ENCODE measurements at places on chromosomes 5 and 9.

- DNase-seq: no peak
Measured at GRCh38 chr9:137194388-137194787, 5.9 kb downstream of the SSNA1 start.

- peak; percentile 72 for DNase-seq
Measured at GRCh38 chr5:44246986-44247385, 142.2 kb downstream of the FGF10 start.

DNA sequence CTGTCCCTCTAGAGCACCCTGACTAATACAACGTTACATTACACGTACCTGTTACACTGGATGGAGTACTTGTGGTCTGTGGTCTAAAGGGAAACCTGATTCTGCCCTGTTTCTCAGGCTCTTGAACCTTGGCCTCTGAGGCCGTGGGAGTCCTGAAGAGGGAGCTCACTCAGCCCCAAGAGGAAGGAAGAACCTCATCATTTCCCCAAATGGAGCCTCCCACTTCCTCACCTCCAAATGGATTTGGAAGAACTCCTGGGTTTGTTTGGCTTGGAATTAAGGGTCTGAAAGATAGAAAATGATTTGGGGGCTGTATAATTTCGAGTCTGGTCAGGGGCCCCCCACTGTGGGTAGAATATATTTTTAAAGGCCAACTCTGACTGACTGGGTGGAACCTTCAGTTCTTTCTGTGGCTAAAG is 200.2 kb downstream of the SEMA6A start:
- DNase-seq: no peak

DNA sequence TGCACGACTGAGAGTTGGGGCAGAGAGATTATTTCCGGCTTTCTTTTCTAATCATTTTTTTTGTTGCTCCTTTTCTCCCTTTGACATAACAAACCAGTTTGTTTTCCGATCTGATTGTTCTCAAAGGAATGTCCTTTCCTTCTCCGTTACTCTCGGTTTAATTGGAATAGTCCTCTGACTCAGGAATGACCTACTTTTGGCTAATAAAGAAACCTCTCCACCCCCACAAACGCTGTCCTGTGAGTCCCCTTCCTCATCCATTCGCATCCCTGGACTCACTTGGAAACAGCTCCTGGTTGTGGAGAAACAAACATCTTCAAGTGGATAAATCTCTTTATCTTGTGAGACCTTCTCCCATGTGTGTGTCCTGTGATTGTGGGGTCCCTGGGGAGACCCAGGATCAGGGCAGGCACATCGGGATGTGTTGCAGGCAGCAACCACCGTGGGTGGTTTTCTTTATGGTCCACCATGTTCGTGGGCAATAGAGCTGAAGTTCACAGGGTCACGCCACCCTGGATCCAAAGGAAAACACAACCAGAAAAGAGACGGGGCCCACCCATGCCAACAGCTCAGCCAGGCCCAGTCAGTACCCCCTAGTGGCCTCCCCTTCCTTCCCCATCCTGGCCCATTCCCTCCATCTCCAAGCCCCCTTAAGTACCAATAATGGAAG is 45.2 kb upstream of the NEK6 start:
- DNase-seq: no peak

GRCh38 chr5:146378986-146379385 is 40.3 kb downstream of the POU4F3 start:
- no peak for DNase-seq

GRCh38 chr5:146273109-146273508 is 65.5 kb upstream of the POU4F3 start:
- DNase-seq: no peak

- DNase-seq: no peak
Measured at GRCh38 chr5:155885199-155885598, 441.8 kb upstream of the SGCD start.

DNA sequence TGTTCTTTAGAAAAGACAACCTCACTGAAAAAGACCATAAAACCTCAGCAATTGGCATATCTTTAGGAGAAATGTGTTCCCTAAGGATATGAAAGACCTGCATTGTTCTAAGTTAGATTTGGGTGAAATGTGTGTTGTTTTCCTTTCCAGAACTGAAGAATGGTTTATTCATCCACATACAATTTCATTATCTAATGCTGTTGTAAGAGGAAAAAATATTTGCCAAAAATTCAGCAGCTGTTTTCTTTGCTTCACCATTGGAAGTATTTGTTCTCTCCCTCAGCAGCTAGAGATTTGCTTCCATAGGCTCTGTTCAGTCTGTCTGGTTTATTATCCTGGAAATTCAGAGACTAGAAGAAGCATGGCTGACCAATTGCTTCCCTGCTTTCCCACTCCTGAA is 150.9 kb downstream of the ISOC1 start:
- DNase-seq: no peak

DNA sequence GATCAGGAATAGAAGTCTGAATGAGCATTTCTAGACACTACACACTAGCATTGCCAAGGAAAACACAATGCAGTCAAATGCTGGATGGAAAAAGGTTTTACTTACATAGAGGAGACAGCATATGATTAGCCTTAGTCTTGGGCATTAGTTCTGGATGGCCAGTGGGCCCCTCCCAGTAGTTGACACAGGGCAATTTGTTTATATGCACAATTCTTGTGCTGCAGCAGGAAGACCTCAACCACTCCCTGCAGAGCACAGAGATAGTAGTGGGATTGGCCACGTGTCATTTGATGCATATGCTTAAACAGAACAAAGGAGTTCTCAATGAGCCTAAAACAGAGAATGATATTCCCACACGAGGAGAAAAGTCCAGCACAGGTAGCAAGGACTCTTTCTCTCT is 1496.2 kb upstream of the CDH6 start:
- DNase-seq: no peak

GRCh38 chr9:127451858-127452656 is 747 bp downstream of the LRSAM1 start:
- no peak for DNase-seq

- no peak for DNase-seq
Measured at GRCh38 chr9:31492229-31492628, 892.2 kb upstream of the ACO1 start.

DNA sequence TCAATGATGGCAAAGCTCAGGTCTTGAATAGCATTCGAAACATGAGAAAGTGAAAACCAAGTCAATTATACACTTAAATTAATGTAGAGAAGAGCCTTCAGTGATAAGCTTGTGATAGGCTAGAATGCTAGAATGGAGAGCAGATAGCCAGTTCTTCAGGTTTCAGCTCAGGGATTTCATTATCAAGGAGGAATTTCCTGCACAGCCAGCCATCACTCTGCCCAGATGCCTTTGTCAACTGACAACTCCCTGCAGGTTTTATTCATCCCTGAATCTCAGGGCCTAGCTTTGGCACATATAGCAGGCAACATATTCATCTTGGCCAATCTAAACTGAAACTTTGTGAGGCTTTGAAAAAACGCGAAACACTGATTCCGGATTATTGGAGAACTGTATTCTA is 199.3 kb upstream of the CDH6 start:
- DNase-seq: no peak

GRCh38 chr5:145587710-145588109 is 247.4 kb downstream of the PRELID2 start:
- peak; percentile 68 for DNase-seq

DNA sequence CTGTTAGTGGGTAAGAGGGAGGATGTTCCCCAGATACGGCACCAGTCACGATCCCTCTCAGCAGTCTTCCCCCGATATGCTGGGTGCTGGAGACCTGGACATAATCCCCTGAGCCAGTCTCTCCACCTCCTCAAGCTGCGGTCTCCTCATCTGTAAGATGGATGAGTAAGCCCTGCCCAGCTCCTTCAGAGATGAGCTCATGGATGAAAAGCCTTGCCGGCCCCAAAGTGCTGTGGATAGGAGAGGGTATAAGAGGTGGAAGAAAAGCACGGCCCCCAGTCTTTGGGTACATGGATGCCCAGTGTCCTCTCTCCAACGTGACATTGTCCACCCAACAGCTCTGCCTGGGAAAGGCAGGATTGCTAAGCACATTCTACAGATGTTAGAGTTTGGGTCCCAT is 4.5 kb downstream of the CAMK2A start:
- DNase-seq: no peak

- DNase-seq: no peak
Measured at GRCh38 chr5:122356855-122357254, 44.8 kb downstream of the SNCAIP start.

GRCh38 chr5:38556599-38557307 is at the start of gene LIFR:
Gene LIFR (minus strand): TSS chr5:38556646. CDS start chr5:38530647, 25,999 bp downstream.
- peak; percentile 59 for DNase-seq

- DNase-seq: no peak
Measured at GRCh38 chr5:2801577-2802525, 50.4 kb upstream of the IRX2 start.

- DNase-seq: peak; percentile 58
Measured at GRCh38 chr9:34430843-34431437, 27.4 kb downstream of the FAM219A start.

GRCh38 chr9:128684065-128684324 is 5.0 kb upstream of the SET start:
- DNase-seq: no peak

GRCh38 chr9:27866741-27867140 is 293.5 kb upstream of the C9orf72 start:
- DNase-seq: no peak

DNA sequence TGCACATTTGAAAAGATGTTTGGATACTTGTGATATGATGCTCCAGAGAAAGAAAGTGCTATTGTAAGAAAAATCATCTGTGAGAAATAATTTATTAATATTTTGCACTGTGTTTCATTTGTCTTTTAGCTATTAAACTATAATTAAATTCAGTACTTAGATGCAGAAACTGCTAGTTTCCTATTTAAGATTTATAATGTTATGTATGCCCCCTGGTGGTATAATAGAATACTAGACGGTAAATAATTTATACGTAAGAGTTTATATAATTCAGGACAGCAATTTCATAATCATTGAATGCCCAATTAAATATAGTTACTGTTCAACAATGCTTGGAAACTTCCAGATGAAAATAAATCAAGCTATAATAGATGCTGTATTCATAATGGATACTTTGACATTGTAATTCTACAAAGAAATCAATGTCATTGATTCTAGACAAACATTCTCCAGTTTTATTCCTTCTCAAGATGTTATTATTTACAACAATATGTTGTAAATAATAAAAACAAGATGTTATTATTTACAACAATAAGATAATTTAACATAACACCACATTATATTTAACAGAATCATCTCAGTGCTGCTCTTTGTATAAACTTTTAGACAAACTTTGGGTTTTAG is 101.0 kb downstream of the TMEM232 start:
- DNase-seq: peak; percentile 13

- no peak for DNase-seq
Measured at GRCh38 chr5:114377946-114378345, 16.1 kb downstream of the KCNN2 start.

DNA sequence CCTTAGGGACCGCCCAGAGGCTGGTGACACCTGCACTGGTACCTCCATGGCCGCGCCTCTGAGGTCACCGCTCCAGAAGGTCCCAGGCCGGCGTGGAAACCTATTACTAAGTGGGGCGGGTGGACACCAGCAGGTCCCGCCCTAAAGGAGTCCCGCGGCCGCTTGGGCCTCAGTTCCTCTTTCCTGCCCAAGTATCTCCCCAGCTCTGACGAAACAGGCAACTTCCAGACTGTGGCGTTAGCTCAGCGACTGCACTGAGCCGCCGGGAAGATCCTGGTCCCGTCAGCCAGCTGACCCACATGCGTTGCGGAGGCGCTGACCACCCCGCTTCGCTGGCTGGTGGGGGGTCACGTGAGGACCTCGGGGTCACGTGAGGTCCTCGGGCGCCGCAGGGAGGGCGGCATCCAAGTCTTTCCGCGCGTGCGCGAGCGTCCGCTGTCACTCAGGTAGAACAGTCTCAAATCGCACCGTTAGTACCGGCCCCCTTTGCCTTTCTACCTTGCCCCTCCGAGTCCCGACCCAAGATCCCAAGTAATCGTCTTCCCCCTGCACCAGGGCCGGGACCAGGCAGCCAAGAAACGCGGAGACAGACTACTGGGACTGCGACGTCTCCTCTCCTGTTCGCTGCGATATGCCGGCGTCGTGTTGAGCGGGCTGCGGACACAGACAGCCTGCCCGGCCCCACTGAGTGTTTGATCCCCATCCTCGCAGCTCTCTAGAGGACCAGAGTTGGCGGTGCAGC is 53.7 kb upstream of the KDM4C start:
- DNase-seq: no peak

- no peak for DNase-seq
Measured at GRCh38 chr5:35183556-35183955, 46.7 kb downstream of the PRLR start.

- DNase-seq: no peak
Measured at GRCh38 chr5:31481531-31482165, 50.2 kb downstream of the DROSHA start.

GRCh38 chr5:133932441-133933168 is 35.8 kb downstream of the C5orf15 start:
- no peak for DNase-seq

GRCh38 chr9:77910194-77910621 is 121.4 kb downstream of the GNAQ start:
- no peak for DNase-seq

DNA sequence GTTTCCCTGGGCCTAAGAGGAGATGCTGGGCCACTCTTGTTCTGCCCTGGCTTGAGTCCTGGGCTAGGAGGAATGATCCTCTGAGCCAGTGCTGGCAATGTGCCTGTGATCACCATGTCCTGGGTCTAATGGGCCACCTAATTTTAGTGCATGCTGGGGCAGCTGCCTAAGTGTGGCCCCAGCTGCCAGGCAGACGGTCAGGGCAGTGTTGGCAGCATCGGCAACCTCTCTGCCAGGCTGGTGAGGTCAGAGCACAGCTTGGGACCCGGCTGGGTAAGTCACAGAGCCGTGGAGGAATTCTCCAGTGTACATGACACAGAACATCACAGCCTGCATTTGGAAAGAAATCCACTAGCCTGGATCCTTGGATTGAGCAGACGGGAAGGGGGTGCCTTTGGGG is 21.4 kb upstream of the PITX1 start:
- DNase-seq: no peak

GRCh38 chr9:137643921-137644320 is 25.1 kb downstream of the EHMT1 start:
- DNase-seq: no peak

GRCh38 chr5:153964191-153964879 is 74.4 kb downstream of the FAM114A2 start:
- no peak for DNase-seq

DNA sequence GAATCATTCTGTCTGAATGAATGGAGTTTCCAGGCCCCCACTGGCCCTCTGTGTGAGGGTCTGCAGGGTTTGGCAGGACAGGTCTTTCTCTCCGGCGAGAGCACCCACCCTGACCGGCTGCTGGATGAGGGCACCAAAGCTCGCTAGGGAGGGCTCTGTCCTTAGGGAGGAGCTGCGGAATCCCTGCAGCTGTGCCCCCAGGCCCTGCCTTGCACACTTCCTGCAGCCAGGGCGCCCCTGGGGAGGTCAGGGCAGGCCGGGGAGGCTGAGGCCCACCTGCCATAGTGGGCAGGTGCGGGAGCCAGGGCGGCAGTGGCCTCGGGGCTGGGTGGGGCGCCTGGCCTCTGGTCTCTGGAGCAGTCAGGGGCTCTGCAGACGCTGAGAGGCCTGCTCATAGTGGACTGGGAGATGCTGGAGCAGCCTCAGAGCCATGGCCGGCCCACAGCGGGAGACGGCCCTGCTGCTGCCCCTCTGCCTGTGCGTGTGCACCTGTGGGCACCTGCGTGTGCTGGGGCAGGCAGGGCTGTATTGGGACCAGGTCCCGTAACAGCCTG is 36.1 kb downstream of the EXOC3 start:
- DNase-seq: no peak

GRCh38 chr9:20823051-20823450 is 139.0 kb downstream of the FOCAD start:
- no peak for DNase-seq

- no peak for DNase-seq
Measured at GRCh38 chr5:34603378-34603777, 52.8 kb upstream of the RAI14 start.

GRCh38 chr5:116504593-116505166 is 69.9 kb downstream of the SEMA6A start:
- DNase-seq: no peak
